ENCODE measurements at places on chromosomes 12 and 14.

DNA sequence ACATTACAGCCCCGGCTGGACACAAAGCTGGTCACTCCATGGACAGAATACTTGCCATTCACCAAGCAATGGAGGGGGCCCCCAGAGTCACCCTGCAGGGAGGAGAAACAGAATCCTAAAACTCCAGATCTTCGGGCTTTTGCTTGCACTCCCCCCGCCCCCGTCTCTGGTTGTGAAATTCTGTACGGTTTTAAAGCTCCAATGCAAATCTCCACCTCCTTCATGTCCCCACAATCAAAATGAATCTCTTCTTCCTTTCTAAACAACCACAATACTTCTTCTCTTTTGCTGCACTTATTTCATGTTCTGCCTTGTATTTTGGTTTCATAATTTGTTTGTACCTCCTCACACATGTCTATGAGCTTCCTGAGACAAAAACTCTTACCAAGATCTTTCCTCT is 5.8 kb upstream of the BIN2 start:
- DNase-seq, result no peak

- DNase-seq, result no peak
Observed at GRCh38 chr14:88098163-88098562, 93.2 kb downstream of the GPR65 start.

DNA sequence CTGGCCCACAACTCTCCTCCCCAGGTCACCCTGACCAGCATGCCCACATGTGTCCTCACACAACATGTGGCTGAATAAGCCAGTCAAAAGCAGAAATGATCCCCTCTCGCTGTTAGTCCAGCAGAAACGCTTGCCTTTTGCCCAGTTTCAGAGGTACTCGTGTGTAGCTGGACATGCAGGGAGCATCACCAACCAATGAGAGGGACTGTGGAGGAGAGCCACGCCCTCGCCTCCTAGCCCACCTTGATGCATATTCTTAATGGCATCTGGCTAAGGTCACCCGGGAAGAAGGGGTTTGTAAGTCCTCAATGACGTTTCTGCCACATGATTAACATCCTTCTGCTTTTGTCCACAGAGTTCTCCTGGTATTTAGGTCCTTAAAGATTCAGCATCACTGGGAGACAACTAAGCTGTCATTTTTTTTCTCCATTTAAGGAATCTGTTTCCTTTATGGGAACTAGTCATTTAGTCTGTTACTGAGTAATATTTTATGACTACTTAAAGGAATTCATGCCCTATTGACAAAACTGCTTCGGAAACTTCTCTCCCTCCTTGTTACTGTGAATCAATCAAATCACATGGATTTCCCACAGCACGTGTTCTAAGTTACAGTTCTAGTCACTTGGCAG is 134.0 kb downstream of the GCH1 start:
- DNase-seq, result no peak

- no peak for DNase-seq
Observed at GRCh38 chr12:61138415-61138759, 1121.8 kb upstream of the USP15 start.

DNA sequence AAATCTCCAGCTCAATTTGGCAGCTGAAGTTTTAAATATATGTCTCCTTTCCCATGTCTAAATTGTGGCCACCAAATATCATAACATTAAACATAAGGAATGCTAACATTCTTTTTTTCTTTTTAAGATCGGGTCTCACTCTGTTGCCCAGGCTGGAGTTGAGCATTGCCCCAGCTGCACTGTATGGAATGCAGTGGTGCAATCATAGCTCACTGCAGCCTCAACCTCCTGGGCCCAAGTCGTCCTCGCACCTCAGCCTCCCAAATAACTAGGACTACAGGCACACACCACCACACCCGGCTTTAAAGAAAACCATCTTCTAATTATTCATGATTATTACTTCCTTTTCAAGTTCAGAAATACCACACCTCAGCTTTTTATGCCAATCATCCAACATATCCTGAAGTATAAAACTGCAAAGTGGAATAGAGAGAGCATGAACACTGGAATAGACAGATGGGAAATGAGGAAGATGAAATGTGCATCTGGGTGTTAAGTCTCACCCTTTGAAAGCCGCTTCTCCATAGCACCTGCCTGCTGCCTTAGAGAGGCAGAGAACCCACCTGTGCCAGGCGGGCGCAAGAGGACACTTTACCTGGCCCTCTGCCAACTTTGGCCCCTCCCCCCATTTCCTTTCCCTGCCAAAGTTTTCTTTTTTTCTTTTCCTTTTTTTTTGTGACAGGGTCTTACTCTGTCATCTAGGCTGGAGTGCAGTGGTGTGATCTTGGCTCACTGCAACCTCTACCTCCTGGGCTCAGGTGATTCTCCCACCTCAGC is 2.8 kb upstream of the EML1 start:
- DNase-seq, result no peak

DNA sequence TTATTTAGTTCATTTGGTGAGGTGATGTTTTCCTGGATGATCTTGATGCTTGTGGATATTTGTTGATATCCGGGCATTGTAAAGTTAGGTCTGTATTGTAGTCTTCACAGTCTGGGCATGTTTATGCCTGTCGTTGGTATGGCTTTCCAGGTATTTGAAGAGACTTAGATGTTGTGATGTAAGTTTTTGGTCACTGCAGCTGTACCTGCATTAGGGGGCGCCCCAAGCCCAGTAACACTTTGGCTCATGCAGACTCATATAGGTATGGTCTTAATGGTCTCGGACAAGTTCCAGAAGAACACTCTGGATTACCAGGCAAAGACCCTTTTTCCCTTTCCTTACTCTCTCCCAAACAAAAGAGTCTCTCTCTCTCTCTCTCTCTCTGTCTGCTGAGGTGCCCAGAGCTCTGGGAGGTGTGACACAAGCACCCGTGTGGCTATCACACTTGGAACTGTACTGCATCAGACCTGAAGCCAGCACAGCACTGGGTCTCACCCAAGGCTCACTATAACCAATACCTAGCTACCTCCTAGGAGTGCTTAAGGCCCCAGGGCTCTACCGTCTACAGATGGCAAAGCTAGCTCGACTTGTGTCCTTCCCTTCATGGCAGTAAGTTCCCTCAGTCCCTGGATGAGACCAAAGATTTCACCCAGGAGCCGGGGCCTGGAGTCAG is 425.8 kb upstream of the ATXN7L3B start:
- DNase-seq, result no peak

- no peak for DNase-seq
Observed at GRCh38 chr14:71713451-71713850, 218.8 kb upstream of the RGS6 start.

DNA sequence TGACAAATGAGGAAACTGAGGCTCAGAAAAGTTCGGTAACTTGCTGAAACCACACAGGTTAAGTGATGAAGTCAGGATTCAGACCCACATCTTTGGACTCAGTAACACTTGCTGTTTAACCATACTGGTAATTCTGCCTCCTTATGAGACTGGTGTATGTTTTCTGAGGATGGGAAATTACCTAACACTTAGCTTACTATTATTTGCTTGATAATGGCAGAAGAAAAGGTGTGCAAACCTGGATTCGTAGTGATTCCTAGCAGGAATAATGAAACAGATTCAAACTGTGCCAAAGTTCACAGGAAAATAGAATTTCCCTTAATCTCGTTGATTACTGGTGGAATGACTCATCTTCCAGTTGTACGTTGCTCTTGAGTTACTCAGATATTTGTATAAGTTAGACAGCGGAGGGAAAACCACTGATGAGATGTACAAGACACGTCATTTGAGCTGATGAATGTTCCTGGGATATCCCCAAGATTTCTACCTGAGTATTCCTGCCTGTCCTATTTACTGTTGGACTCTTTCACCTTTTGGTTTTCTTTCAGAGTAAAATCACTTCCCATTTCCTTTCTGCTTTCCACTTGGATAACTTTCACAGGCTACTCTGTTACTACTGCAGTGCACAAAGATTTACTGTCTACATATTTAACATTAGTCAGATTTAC is 37.5 kb downstream of the PRORP start:
- DNase-seq, result no peak

DNA sequence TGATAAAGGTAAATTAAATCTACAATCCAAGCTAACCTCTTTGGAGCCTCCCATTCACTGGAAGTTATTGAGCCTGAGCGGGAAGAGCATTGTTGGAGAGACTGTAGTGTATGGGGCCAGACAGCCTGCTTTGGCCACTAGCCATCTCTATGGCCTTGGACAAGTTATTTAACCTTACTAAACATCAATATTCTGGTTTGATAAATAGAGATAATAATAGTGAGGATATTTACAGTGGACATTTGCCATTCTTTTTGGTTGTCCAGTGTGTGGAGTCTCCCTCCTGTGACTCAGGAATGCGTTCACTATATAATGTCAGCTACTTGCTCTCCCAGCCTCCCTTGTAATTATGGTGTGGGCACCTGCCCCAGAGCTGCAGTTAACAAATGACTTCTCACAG is 216.1 kb downstream of the SLC38A4 start:
- no peak for DNase-seq

- no peak for DNase-seq
Observed at GRCh38 chr14:84694161-84694560, 835.8 kb upstream of the FLRT2 start.

GRCh38 chr12:95474660-95474958 is 657 bp downstream of the METAP2 start:
- DNase-seq, result no peak

- DNase-seq, result no peak
Observed at GRCh38 chr12:66903782-66904396, 225.0 kb upstream of the GRIP1 start.

GRCh38 chr12:104709692-104710435 is 248.2 kb downstream of the SLC41A2 start:
- DNase-seq, result no peak

GRCh38 chr12:119415714-119416113 is 81.2 kb downstream of the CCDC60 start:
- DNase-seq, result no peak

GRCh38 chr12:57813971-57814772 is 4.4 kb downstream of the AVIL start:
- DNase-seq, result no peak

DNA sequence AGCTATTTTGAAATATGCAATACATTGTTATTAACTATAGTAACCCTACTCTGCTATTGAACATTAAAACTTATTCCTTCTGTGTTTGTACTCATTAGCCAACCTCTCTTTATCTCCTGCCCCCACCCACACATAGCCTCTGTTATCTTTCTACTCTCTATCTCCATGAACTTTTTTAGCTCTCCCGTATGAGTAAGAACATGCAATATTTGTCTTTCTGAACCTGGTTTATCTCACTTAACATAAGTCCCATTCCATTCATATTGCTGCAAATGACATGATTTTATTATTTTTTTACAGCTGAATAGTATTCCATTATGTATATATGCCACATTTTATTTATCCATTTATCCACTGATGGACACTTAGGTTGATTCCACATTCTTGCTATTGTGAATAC is 79.0 kb upstream of the AMIGO2 start:
- DNase-seq, result no peak

DNA sequence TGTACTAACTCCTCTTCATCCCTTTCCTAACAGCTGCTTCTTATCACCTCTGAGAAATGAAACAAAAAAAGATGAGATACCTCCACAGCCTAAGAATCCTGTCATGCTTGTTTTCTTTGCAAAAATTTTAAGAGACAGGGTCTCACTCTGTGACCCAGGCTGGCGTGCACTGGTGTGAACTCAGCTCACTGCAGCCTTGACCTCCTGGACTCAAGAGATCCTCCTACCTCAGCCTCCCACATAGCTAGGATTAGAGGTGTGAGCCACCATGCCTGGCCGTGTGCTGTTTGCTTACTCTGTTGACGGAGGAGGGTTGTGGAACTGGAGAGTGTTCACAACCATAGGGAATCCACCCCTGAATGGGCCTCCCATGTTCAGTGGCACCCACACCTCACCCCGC is 16.2 kb downstream of the CSRNP2 start:
- no peak for DNase-seq

DNA sequence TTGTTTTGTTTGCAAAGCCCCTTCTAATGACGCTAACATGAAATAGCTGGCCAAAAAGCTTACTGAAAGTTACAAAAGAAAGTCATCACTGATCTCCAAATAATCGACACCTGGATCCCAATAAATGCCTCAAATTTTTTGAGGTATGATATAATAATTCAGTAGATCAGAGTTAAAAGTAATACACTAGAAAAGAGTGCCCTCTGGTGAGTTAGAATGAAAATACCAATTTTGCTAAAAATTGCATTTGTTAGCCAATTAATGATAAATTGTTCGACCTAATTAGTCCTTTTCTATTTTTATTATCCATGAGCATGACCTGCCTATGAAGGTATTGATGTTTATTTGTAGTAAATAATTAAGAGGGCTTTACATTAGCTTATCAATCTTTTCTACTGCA is 78.6 kb downstream of the CEP128 start:
- no peak for DNase-seq

DNA sequence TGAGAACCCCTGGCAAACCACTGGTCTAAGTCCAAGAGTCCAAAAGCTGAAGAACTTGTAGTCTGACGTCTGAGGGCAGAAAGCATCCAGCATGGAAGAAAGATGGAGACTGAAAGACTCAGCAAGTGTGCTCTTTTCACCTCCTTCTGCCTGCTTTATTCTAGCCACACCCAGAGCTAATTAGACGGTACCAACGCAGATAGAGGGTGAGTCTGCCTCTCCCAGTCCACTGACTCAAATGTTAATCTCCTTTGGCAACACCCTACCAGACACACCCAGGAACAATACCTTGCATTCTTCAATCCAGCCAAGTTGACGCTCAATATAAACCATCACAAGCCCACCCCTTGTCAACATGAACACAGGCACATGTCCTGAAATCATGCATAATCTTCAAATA is 155.1 kb downstream of the CCDC59 start:
- no peak for DNase-seq

- DNase-seq, result no peak
Observed at GRCh38 chr12:102920271-102920670, 3.2 kb upstream of the PAH start.

DNA sequence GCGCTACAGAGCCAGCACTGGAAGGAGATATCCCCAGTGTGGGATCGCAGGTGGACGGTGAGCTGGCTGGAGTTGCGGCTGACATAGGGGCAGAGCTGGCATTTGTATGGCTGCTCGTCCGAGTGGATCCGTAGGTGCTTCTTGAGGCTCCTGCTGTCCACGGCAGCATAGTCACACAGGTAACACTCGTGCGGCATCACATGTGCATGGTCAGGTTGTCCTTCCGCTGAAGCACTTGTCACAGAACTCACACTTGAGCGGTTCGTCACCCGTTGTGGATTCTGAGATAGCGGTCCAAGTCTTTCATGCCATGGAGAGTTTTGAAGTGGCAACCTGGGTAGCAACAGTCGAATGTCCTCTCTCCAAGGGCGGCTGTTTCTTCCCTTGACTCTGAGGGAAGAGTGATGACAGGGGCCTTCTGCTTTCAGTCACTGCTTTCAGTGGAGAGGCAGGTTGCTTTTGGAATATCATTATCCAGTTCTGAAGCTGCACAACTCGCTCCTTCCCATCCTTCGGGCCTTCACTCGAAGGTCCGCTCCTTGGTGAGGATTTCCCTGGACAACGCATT is 37.0 kb upstream of the SAV1 start:
- DNase-seq, result no peak
